ENCODE measurements at places on chromosomes 11 and 22. TPM values are rescaled to one million over a fixed set of nuclear protein-coding genes. Genes with fewer than 3 reads are reported as not detected.

Gene CHADL
- 4.3 TPM for polyA plus RNA-seq

Gene C11orf98
- 56.8 TPM for polyA plus RNA-seq

Gene GAL
- 0.30 TPM for polyA plus RNA-seq

Gene MS4A15
- not detected for polyA plus RNA-seq

Gene CRYBB2
- polyA plus RNA-seq = 0.23 TPM

Gene TRIM6
- 30.3 TPM for polyA plus RNA-seq

Gene FAT3
- polyA plus RNA-seq = 9.7 TPM
